ENCODE measurements at places on chromosomes 2 and 18.

- DNase-seq = no peak
These were observed 13.5 kb downstream of the UBR3 start for GRCh38 chr2:169840747-169841142.

- DNase-seq = no peak
These were observed 431 bp upstream of the CNRIP1 start for GRCh38 chr2:68320118-68320641.

- no peak for DNase-seq
These were observed 23.4 kb upstream of the ITGA6 start for GRCh38 chr2:172403881-172404468.

DNA sequence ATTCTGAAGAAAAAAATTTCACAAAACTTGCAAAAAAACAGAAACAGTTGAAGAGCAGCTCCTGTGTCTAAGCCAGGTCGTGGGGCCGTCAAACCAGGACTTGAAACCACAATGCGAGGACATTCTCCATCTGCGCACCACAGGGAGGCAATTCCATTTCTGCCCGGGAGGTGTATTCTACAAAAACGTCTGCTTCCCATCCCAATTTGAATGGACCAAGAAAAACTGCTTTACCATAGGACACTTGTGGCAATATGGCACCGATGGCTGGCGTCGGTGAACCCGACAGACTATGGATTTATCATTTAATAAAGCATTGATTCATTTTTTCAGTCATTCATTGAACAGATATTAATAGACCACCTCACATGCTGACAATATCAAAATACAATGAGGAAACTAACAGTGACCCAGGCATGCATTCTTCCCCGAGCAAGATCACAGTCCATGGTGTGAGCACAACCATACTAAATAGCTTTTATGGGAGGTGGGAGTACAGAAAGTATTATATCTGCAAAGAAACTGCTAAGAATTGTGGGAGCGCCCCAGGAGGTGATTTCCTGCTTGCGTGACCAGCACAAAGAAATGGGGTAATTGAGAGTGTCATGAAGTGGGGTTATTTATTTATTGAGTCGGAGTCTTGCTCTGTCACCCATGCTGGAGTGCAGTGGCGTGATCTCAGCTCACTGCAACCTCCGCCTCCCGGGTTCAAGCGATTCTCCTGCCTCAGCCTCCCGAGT, 10.5 kb upstream of the ZAP70 start:
- no peak for DNase-seq

- peak; percentile 56 for DNase-seq
These were observed 543 bp downstream of the HADHB start for GRCh38 chr2:26245231-26245732.

DNA sequence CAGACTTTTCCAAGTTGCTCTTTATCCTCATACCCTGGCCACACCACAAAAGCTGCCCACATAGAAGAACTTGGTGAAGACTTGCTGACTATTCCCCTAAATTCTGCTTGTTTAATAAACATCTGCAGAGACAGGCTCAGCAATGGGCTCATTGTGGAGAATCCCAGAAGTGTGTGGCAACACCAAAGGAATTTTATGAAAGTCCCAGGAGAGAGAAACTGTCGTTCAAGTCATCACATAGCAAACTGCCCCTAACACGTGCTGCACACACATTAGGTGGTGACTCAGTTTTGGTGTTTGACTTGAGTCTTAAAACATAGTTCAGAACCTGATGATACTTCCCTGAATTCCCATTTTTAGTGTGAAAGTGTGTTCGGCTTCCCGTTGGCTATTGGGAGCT, 38.6 kb downstream of the CYP1B1 start:
- DNase-seq = no peak

All from stimulated activated CD4-positive, alpha-beta T cell treated with anti-CD3 and anti-CD28 coated beads, Interleukin-4, amount 100 ng/mL, for 24 hours (primary cell).